ENCODE measurements at places on chromosomes 12 and 14.

DNA sequence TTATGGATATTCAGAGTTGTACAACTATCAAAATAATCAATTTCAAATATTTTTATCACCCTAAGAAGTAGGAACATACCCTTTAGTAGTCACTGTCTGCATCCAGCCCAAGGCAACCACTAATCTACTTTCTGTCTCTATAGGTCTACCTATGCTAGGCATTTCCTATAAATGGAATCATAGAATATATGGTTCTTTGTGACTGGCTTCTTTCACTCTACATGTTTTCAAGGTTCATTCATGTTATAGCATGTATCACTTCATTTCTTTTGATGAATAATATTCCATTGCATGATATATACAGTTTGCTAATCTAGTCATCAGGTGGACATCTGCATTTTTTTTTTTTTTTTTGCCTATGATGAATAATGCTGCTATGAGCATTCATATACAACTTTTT, 112.4 kb downstream of the PPP1R12A start:
- DNase-seq, result no peak

DNA sequence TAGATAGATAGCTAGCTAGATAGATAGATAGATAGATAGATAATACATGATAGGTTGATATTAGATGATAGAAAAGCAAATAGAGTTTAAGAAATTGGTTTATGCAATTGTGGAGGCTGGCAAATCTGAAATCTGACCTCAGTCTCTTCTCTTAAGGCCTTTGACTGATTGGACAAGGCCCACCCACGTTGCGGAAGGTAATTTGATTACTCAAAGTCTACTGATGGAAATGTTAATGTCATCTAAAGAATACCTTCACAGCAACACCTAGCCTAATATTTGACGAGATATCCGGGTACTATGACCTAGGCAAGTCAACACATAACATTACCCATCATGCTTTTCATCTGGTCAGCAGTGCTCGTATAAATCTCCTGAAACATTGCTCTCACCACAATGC, 190.4 kb downstream of the ZFP36L1 start:
- DNase-seq, result no peak

DNA sequence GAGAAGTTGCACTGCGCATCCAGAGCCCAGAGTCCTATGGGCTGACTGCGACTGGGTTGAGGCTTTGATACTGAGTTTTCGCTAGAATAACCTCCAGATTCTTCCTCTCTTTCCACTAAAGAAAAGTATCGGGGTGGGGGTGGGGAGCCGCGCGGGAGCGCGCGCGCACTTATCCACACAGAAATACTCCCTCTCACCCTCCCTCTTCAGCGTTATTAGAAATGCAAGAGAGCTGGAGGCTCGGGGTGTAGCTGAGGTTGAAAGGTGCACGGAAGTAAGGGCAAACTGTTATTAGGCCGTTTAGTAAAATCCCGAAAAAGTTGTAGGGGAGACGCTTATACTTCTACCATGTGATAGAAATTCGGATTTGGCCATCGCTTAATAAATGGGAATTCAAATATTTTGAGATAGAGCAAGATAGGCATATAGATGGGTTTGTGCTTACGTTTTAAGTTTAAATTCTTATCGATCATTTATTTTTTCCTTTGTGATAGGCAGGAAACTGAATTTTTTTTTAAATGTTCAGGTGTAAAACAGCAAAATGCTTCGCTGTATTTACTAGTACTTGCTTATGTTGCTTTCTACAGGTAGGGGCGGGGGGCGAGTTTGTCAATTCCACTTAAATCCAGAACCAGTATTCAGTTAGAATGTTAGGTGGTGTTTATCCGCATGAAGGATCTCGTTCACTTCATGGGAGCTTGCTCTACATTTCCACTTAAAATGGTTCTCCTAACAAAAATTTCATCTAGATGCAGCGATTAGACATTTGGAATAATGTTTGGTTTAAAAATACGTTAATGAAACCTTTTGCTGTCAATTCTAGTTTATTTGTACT, 1.1 kb downstream of the ARHGAP5 start:
- peak; percentile 67 for DNase-seq

GRCh38 chr12:41619705-41620104, 431.6 kb downstream of the PDZRN4 start:
- DNase-seq, result peak; percentile 30

DNA sequence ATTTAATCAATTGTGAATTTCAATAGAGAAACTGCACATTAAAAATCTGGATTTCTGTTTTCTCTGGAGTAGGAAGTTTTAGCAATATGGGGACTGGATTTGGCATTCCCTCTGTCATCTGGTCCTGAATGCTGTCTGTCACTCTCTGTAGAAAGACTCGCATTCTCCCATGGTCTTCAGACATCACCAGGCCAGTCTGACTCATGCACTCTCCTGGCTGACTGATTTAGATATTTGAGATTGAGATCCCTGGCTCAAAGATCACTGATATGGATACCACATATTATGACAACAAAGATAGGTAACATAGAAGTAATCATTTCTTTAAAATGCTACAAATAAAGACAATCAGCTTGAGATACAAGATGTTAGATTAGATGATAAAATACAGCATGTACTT, 524.5 kb downstream of the GALC start:
- no peak for DNase-seq

- no peak for DNase-seq
These were observed 111.3 kb downstream of the KIF26A start for GRCh38 chr14:104249706-104250105.

- DNase-seq, result no peak
These were observed 23.3 kb downstream of the CHST11 start for GRCh38 chr12:104480012-104480411.

GRCh38 chr12:15152456-15152855, 68.8 kb downstream of the RERG start:
- no peak for DNase-seq

DNA sequence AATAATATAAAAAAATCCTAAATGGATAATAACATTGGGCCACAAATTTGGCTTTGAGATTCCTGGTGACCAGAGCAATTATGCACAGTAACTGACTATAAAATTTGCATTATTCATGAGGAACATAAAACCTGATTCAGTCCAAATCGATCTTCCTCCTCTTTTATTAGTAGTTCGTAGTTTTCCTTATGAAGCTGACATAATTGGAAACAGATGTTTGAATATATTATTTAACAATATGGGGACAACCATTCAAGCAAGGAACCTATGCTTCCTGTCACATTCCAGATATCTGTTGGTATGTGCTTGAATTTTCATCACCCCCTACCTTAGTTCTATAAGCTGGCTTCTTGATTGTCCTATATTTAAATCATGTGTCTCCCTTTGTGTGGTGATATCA, 34.9 kb downstream of the CCDC175 start:
- DNase-seq, result no peak

DNA sequence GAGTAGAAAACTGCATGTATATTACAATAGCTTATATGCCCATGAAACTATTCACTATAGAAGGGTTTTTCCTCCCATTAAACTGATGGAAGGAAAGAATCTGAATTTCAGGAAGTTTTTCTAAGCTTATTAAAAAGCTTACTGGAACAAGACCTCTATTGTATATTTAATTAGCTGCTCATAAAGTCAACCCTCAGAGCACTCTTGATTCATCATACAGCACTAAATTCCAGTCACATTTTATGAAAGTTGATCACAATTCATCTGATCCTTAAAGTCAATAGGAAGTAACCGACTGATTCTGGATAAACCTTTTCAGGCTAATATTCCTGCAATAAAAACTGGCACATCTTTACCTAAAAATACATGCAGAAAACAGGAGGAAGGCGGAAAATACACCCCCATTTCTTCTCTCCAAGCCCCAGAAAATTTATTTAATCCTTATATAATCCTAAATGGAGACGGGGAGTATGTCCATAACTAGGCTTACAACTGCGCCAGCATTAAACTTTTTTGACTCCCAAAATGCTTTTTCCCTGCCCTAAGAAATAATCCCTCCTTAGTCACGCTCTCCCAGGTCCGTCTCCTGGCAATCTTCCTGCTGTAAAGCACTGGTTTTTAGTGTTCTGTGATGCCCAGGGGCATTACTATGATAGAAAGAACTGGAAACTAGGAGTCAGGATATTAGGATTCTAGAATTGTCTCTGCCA, 35.3 kb downstream of the DICER1 start:
- no peak for DNase-seq

DNA sequence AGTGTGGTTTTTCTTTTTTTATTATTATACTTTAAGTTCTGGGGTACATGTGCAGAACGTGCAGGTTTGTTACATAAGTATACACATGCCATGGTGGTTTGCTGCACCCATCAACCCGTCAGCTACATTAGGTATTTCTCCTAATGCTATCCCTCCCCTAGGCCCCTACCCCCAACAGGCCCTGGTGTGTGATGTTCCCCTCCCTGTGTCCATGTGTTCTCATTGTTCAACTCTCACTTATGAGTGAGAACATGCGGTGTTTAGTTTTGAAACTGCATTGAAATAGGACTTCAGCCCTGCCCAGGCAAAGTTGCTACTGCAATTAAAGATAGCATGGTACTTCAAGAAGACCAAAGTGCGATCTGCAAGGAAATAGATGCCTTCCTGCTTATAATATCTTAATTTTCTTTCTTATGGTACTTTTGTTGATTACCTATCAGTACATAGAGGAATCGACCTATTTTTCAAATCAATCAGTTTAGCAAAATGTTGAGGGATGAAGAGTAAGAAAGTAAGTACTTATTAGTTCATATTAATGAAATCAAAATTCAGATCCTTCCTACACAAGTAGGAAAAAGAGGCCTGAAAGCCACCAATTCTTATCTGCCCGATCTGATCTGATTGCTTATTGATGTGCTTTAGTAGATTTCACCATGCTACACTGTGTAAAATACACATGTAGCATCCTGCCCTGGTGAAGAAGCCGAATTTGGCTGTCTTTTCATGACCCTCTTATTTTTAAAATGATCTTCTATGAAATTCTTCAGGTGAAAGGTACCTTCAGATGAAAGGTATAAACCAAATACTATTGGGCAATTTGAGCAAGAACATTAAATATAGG, 1.6 kb downstream of the LTA4H start:
- no peak for DNase-seq

DNA sequence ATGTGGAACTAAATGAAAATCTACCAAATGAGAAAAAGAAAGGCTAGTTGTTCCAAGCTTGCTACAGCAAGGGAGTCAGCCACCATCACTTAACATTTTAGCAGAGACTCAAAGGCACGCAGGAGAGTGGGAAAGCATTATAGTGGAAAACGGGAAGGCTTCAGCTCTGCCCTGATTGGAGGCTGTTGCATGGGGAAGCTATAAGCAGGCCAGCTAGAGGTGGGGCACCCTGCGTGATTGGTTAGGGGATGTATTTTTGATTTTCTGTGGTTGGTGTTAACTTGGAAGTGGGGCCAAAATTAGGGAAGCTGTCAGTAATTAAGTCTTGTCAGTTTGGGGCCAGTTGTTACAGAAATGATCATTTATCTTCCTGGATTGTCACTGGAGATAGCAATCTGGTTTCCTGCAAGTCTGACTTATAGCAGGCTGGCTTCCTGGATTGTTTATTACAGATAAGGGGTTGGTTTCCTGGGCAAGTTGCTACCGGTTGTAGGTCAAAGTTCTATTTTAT, 93.9 kb downstream of the FAR2 start:
- no peak for DNase-seq

- DNase-seq, result no peak
These were observed 27.4 kb upstream of the METAP2 start for GRCh38 chr12:95446506-95446900.

- DNase-seq, result no peak
These were observed 104.6 kb upstream of the PWP1 start for GRCh38 chr12:107580750-107581618.

DNA sequence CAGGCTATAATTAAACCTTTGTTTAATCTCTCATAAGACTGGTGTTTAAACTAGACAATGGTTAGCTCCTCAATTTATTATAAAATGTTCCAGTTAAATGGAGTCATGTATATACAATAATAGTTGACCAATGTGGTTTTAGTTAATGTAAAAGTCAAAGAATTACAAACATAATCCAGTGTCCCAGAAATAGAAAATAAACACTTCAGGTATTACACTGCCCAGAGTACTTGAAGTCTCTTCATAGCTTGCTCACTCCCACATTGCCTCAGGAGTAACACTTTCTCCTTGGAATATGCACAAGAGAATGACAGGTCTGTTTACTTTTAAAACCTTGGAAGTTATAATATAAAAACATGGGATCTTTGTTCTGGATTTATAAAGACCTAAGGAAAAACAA, 60.5 kb downstream of the SLC38A1 start:
- DNase-seq, result peak; percentile 24

- no peak for DNase-seq
These were observed 796.4 kb downstream of the AACS start for GRCh38 chr12:125861299-125862281.

GRCh38 chr14:20757965-20758364, 10.2 kb upstream of the EDDM3B start:
- DNase-seq, result no peak

DNA sequence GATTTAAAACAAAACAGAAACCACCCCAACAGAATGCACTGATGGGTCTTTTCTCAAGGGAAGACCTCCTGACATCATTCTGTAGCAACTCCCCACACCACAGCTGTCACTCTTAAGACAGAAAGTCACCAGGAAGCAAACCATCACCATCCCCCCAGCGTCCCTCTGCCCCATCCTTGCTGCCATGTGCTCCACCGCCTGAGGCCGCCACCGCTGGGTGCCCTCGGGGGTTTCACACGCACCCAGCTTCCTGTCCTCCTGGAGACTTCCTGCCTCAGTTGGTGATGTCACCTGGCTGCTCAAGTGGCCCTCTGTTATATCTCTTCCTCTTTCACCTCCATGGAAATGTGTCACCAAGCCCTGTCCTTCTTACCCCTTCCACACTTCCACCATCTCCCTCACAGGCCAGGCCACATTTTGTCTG, 71.4 kb upstream of the GPR68 start:
- DNase-seq, result no peak

GRCh38 chr14:100698066-100698465, 28.6 kb upstream of the DLK1 start:
- DNase-seq, result no peak

DNA sequence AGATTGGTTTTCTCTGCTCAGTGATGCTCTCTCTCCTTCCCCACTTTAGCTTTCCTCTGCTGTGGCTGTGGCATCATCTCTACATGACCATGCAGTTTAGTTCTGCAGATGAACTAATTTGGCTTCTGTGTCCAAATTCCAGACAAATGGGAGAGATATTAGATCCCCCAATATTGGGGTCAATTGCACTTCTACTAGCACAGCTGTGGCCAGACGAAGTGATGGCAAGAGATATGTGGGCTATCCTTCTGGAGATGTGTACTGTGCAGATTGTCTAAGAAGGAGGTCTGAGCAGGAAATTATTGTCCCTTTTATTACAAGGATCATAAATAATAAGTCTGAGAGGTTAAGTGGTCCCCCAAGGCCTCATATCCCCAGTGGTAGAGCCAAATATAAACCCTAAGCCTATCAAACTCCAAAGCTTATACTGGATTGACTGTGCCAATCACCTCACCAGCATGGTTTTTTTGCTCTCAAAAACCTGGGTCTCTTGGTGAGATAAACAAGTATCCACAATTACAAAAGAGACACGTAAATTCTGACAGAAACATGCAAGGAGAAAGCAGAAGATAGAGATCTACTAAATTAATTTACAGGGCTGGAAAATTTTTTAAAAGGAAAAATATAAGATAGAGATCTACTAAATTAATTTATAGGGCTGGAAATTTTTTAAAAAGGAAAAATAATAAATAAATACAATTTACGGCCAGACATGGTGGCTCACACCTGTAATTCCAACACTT, 29.1 kb upstream of the GCH1 start:
- DNase-seq, result no peak

GRCh38 chr14:61530896-61531295, 164.4 kb upstream of the HIF1A start:
- no peak for DNase-seq

All from NCI-H748 treated with DMSO at 0.1 percent for 48 hours (cell line).